ENCODE measurements at places on chromosomes 7 and 10.

DNA sequence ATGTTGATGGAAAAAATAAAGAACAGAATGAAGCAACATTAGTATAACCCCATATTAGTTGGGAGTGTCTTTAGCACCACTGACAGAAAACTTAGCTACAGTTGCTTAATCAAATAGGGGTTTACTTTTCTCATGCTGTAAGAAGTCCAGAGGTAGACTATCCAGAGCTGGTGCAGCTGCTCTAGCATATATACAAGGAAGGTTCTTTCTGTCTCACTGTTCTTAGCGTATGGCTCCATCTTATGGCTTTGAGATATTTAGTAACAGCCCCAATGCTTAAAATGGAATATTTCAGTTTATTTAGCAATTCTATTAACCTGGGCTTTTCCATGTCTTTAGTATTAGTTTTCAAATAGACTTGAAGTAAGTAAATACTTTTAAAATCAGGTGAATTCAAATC, 15.2 kb upstream of the WNT2 start:
- DNase-seq, result no peak

GRCh38 chr10:124211921-124212320, 118.5 kb upstream of the CHST15 start:
- no peak for DNase-seq

GRCh38 chr10:48627984-48628609, 23.2 kb upstream of the ARHGAP22 start:
- DNase-seq, result no peak

GRCh38 chr10:80429521-80429973, 21.2 kb downstream of the PRXL2A start:
- DNase-seq, result no peak

GRCh38 chr10:3126249-3126648, 46.3 kb downstream of the PITRM1 start:
- DNase-seq, result no peak

- no peak for DNase-seq
Observed at GRCh38 chr10:83929399-83929798, 209.9 kb upstream of the GHITM start.

GRCh38 chr10:97648562-97649404, 8.3 kb downstream of the PI4K2A start:
- DNase-seq, result peak; percentile 7

- no peak for DNase-seq
Observed at GRCh38 chr7:19957664-19958063, 184.2 kb upstream of the TMEM196 start.

- DNase-seq, result no peak
Observed at GRCh38 chr7:154304231-154304630, 252.0 kb downstream of the DPP6 start.

DNA sequence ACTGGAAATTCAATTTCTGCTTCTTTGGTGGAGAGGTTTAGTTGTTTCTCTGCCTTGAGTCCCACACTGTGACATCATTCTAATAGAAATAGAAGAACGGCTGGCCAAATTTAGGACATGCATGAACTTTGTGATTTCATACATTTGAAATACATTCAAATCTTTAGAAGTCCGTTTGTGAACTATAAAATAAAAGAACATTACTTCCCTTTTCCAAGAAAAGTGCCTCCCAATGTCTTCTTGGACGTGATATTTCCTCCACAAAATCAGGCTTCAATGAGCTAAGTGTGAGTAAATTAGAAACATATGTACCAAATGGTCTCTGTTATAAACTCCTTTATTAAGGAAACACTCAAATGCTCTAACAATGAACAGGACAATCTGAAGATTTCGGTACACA, 314.5 kb upstream of the AKR1E2 start:
- no peak for DNase-seq

DNA sequence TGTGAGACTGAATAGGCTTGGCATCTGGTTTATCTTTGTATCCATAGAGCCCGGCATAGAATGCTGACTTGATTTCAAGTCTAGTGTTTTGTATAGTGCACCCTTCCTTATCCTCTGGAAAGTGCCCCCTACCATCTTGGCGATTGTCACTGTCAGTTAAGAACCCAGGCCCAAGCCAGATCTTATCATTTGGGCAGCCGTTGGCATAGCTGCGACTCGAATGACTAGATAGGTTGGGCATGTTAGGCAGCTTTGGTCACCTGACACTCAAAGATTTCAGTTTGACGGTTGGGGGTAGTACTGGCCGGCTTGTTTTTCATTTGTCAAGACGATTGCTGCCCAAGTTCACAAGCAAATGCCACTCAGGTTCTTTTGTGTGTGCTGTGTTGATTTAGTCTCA, 6.6 kb downstream of the NIPSNAP2 start:
- DNase-seq, result no peak

DNA sequence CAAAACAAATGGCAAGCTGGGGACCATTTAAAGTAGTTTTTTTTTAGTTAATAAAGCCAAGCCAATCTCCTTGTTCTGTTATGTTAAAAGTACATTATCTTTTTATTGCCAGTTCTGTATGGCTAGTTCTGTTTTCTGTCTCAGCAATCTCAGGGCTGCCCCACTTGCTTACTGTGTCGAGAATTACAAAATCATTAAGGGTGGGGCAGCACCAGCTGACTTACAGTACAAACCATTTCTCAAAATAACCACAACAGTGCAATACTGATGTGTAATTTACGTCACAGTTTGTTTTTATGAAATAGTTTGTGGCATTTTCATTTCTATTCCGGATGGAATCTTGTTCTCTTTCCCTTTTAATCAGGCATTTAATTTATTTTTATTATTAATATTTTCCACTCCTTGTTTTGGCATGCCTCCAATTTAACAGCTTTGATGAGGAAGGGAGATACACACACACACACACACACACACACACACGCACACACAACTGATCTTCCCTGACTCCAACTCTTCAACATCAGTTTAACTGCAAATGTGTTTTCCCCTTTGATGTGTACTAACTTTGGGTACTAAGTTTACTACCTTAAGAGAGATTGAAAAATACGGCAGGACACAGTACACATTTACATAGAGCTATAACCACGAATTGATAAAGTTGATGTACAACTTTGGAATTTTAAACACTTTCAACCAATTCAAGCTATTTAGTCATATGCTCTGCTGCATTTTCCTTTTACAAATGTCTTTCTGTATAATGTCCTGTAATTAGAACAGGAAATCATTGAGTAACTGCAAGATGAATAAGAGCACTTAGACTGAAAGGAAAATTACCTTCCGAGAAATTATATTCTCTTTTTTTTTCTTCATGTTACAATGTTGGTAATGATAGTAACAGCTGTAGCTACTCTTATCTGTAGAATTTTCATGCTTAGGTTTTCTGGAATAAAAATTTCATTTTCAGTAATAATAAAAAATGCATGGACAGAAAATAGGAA, 91.5 kb downstream of the ARID5B start:
- peak; percentile 37 for DNase-seq

- no peak for DNase-seq
Observed at GRCh38 chr7:90749774-90750173, 153.7 kb downstream of the CDK14 start.

DNA sequence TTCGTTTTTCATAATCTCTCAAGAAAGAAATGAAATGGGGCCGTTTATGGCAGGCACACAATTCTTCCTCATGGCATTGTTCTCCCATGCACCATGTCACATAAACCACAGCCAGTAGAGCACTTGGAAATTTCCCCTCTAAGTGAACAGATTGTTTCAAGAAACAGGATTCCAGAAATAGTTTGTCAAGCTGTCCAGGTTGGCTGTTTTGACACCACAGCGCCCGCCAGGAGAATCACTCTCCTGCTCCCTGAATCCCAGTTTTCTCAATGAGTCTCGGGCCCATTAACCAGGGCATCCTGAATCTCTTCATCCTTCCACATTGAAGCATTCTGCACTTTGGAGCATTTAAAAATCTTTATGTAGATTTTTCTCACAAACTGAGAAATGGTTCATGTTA, 172.2 kb upstream of the NEBL start:
- DNase-seq, result no peak
